ENCODE measurements at places on chromosomes 2 and 18. TPM values are rescaled to one million over a fixed set of nuclear protein-coding genes. Genes with fewer than 3 reads are reported as not detected.

DNA sequence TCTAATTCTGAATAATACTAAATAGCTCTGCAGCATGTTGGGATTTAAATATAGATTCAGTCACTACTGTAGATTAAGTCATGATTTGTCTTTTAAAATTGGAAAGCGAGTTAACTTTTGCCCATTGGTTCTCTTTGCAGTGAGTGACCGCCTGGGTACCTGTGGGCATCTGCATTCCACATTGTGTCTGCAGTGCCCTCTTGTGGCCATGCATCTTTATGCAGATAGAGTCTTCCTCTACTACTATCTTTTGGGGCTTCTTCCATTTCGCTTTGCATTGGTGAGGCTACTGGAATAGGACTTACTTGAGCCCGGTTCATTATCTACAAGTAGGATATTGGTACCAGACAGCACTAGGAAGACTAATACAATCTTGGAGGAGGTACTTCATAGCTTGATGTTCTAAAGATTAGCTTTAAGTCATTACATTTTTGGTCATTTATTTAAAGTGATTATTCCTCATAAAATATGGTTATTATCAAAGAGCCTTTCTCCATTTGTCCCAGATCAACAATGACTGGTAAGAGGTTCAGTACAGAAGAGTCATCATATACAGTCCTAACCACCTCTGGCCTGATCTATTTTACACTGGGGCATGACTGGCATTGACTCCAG is 203.0 kb downstream of the SOCS6 start:
- H3K27ac ChIP-seq: no peak overlapping the region
- no peaks in the 10 kb centered on the region for H3K27me3 ChIP-seq
- no peaks in the 10 kb centered on the region for H3K4me1 ChIP-seq
- no peaks in the 10 kb centered on the region for H3K36me3 ChIP-seq
- peak; percentile 20 for DNase-seq

GRCh38 chr2:236985761-236986339 is 99.8 kb upstream of the COPS8 start:
- no peak overlapping the region for H3K27ac ChIP-seq
- no peaks in the 10 kb centered on the region for H3K36me3 ChIP-seq
- no peak for DNase-seq
- H3K4me3 ChIP-seq: no peak overlapping the region
- no peaks in the 10 kb centered on the region for H3K27me3 ChIP-seq

DNA sequence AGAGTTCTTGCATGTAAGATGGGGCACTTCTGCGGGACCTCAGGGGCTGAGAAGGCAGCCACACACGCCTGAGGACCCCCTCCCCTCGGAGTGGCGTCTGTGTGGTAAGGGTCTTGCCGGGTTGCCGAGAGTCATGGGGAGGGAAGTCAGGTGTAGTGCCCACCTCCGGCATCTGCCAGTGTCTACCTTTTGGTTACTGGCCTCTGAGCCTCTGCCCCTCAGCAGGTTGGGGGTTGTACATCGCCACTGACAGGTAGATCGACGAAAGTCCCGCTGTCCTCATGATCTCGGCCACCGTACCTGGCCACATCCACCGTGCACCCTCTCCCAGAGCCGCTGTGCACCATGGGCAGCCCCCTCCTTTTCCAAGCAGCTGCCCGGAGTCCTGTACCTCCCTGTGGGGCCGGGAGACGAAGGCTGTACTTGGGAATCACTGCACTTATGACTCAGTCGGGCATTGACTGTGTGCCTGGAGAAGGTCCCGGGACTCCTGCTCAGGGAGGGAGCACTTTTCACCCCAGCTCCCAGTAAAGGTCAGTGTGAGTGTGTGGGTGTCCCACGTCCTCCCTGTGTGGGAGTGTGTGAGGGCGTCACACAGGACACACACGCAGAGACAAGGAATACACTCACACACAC is 332.4 kb upstream of the MYT1L start:
- H3K27ac ChIP-seq: no peak overlapping the region
- no peaks in the 10 kb centered on the region for H3K36me3 ChIP-seq
- H3K4me1 ChIP-seq: no peaks in the 10 kb centered on the region
- DNase-seq: no peak

- H3K4me1 ChIP-seq: peaks cover 10% of the 10 kb centered on the region
- peak overlapping the region; percentile 59 for H3K27ac ChIP-seq
- DNase-seq: peak; percentile 83
- H3K36me3 ChIP-seq: no peaks in the 10 kb centered on the region
These were observed 25.4 kb upstream of the SLC66A3 start for GRCh38 chr2:11129598-11130449.

Gene TDRD15
- total RNA-seq: not detected

Data from T-cell (primary cell).